ENCODE measurements at places on chromosomes 2 and 18.

GRCh38 chr2:8202132-8202531 lies 479.7 kb upstream of the ID2 start:
- no peak for DNase-seq

- no peak for DNase-seq
Observed at GRCh38 chr2:30686000-30686399, 121.2 kb downstream of the CAPN13 start.

GRCh38 chr18:8217051-8217564 lies 392.1 kb upstream of the RAB12 start:
- DNase-seq, result no peak

DNA sequence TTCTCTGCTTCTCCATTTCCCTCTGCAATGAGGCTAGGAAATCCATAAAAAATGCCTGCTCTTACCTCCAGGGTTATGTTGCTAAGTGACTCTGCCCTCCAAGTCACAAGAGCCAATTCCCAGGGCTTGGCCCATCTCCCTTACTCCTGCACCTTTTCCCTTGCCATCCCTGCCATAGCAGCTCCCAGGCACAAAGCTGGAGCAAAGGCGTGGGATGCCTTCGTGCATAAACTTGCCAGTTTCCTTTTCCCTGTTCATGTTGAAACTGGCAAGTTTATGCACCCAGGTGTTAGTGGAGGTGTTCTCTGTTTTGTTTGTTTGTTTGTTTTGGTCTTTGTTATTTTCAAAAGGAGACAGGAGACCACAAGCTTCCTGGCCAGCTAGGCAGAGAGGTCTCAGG lies 195.1 kb downstream of the ACKR3 start:
- no peak for DNase-seq
